ENCODE measurements at places on chromosomes 16 and 17.
A peak's percentile ranks its signal among the peaks of the same experiment; 100 is the strongest.

- no peak for DNase-seq
These were observed 273.8 kb downstream of the NPIPA8 start for GRCh38 chr16:18062713-18063112.

GRCh38 chr16:57730771-57731730, 4.5 kb upstream of the KATNB1 start:
- no peak for DNase-seq

DNA sequence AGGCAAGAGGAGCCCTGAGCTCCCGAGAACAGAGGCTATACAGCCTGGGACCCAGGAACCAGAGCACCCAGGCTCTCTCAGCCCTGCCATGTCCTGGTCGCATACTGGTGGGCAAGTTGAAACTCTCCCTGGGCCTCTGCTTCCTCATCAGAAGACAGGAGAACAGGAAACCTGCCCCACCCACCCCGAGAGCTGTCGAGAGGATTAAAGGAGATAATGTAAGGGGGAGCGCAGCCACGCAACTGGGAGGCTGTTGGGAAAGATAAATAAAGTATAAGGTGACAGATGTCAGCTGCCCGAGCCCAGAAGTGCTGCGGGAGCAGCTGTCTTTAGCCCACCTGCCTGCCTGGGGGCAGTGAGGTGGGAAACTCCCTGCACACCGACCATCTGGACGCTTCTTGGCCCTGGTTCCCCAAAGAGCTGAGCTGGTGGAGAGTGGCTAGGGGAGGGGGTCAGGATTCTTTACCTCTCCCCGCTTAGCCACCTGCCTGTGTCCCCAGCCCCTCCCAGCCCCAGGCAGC, 6.8 kb downstream of the KIF19 start:
- no peak for DNase-seq

DNA sequence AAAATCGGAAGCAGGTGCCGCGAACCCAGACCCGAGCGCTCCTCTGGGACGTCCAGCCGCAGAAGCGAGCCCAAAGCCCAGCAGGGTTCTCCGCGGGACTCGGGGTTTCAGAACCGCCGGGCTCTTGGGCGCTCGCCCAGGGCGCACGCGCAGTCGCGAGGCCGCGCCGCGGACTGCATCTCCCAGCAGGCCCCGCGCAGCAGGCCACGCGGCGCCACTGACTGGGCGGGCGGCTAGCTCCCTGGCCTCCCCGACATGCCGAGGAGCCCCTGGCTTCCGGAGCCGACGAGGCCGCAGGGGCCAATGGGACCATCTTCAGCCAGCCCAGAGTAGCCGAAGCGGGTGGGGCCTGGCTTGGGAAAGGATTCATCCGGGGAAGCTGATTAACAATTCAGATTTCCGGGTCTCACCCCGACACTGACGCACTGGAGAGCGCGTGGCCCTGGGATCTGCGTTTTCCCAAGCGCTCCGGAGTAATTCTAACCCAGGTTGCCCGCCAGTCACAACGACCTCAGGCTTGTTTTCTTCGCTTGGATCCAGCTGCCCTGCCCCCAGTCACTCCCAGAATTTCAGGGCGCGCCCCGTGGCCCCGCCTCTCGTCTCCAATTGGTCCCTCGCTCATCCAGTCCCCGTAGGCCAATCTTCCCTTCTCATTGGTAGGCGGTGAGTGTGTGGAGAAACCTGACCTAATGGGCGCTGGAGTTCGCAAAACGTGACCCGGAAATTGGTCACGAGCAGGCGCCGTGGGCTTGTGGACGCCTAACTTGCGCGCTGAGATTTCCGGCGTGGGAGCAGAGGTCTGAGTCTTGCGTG, at the start of gene ZNF263:
TSS of gene ZNF263 (plus strand) at position 762 of the 813 bp plus-strand sequence. CDS start 328 bp downstream, outside the sequence.
- peak; percentile 88 for DNase-seq

DNA sequence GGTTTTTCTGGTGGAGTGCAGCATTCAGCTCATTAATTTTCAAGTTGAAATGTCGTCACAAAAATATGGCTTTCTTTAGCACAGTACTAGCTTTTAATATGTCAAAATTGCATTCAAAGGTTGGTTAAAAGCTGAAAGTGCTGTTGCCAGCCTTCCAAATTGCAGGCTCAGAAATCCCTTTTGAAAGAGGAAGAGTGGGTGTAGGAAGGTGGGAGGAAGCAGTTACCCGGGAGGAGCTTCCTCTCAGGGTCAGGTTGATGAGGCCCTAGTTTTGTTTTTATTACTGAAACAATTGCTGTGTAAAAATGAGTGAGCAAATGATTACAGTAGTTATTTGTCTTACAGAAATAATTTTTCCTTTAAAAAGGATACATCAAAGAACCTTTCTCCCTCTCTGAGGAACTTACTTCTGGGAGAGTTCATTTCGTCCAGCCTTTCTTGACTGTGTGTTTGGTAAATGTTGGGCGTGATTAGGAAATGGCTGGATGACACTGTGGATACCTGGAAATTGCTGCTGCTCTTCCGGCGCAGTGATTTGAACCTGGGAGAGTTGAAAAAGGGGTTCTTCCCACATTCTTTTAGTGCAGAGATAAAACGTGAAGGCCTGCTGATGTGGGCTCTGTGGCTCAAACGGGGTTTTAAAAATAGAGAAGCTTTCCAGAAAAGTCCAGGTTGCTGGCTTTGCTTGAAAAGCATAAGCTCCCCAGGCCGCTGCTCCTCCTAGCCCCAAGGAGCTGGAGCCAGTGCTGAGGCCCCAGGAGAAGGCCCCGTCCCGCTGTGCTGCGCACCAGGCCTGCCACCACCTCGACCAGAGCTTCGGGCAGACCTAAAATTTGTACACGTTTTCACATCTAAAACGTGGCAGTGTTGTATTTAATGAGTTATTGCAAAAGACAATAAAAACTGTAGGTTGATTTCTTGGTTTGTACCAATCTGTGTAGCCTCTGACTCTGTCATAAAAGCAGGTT, 41.7 kb downstream of the SEC14L1 start:
- no peak for DNase-seq

- peak; percentile 58 for DNase-seq
These were observed 33.3 kb downstream of the JPH3 start for GRCh38 chr16:87635541-87636049.

DNA sequence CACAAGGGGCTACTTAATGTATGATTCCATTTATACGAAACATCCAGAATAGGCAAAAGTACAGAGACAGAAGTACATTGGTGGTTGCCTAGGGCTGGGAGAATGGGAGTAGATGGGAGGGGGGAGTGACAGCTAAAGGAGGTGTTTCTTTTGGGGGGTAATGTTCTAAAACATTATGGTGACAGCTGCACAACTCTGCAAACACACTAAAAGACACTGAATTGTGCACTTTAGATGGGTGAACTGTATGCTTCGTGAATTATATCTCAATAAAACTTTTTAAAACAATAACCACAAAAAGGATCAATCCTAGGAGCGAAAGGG, 661 bp downstream of the LYRM9 start:
- DNase-seq = no peak

DNA sequence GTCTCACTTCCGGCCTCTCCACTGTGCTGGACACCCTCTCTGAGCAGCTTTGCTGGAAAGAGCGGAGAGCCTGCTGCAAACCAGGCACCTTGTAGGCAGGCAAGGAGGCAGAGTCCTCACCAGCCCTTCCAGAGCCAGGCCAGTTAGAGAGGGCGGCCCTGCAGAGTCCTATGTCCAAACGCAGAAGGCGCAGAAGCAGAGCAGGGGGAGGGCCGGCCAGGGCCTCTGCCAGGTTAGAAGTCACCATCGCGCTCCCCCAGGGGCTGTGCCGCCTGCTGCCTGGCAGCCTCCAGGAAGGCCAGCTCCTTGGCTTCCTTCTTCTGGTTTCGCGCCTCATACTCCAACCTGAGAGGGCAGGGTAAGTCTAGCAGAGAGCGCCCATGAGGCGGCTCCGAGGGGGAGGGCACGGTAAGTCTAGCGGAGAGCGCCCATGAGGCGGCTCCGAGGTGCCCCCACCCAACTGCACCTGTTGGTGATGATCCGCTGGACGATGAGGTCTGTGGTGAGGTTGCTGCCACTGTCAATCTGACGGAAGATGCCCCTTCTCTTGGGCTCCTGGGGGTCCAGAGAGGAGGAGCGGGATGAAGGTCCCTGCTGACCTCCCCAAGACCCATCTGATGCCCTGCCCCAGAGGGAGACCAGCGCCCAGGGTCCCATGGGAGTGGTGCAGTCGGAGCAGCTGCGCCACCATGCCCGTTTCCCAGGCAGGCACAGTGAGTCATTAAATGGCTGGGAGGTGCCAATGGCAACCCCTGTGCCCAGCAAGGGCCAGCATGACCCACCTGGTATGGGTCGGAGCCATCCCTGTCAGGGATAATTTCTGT, 2.8 kb downstream of the NPB start:
- no peak for DNase-seq
